ENCODE measurements at places on chromosomes 13 and 19. TPM values are rescaled to one million over a fixed set of nuclear protein-coding genes. Genes with fewer than 3 reads are reported as not detected.

Gene KLHL1
- not detected for total RNA-seq

Gene GAPDHS
- not detected for total RNA-seq

Gene BABAM1
- 64.0 TPM for total RNA-seq

GRCh38 chr19:928471-929202 is 2.8 kb downstream of the ARID3A start:
- no peak overlapping the region for H3K27ac ChIP-seq
- no peak for DNase-seq
- H3K36me3 ChIP-seq: peaks cover 8% of the 10 kb centered on the region
- H3K4me1 ChIP-seq: peaks cover 33% of the 10 kb centered on the region
- no peaks in the 10 kb centered on the region for H3K27me3 ChIP-seq

GRCh38 chr19:2309734-2310362 is 1.9 kb upstream of the LINGO3 start:
- H3K27me3 ChIP-seq: peaks cover 29% of the 10 kb centered on the region
- H3K4me1 ChIP-seq: no peaks in the 10 kb centered on the region
- no peaks in the 10 kb centered on the region for H3K36me3 ChIP-seq
- no peak overlapping the region for H3K27ac ChIP-seq
- DNase-seq: no peak
- H3K4me3 ChIP-seq: no peak overlapping the region

GRCh38 chr19:1218751-1219567 is 13.4 kb downstream of the STK11 start:
- no peak overlapping the region for H3K4me3 ChIP-seq
- peak overlapping the region; percentile 9 for H3K27ac ChIP-seq
- no peak for DNase-seq
- no peaks in the 10 kb centered on the region for H3K4me1 ChIP-seq

GRCh38 chr13:36369268-36370107 is 23.3 kb upstream of the SPART start:
- H3K36me3 ChIP-seq: no peaks in the 10 kb centered on the region
- no peak for DNase-seq
- no peaks in the 10 kb centered on the region for H3K27me3 ChIP-seq
- no peak overlapping the region for H3K27ac ChIP-seq

DNA sequence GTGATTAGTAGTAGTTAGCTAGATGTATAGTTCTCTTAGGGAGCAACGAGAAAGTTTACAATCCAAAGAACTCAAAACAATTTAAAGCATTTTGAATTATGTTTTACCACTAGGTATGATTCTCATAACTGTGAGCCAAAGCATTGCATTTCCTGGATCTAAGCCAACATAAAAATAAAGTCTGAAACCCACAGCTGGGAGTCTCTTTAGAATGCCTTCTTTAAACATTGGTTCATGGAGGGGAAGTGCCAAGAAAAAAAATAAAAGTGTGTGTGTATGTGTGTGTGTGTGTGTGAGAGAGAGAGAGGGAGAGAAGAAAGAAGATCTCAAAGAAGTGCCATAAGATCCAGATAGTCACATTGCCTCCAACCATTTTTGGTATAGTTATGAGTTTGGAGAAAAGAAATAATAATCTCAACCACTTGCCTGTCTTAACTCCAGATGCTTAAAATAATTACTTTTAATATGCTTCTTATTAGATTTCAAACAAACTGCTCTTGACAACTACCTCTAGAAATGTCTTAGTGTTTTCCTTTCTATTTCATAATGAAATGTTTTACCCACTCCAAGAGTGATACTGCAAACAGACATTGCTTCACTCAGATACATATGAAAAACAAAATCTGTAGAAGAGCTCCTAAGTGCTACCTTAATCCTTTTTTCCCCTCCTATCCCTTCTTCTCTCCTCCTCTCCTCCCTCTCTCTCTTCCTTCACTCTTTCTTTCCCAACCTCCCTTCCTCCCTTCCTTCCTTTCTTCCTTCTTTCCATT is 554.1 kb downstream of the KCTD12 start:
- no peak for DNase-seq
- H3K27me3 ChIP-seq: no peaks in the 10 kb centered on the region
- H3K4me1 ChIP-seq: no peaks in the 10 kb centered on the region
- no peak overlapping the region for H3K4me3 ChIP-seq
- no peaks in the 10 kb centered on the region for H3K36me3 ChIP-seq
- no peak overlapping the region for H3K27ac ChIP-seq

- peak overlapping the region; percentile 6 for H3K27ac ChIP-seq
- DNase-seq: no peak
- no peak overlapping the region for H3K4me3 ChIP-seq
- no peaks in the 10 kb centered on the region for H3K36me3 ChIP-seq
Observed at GRCh38 chr13:30340331-30341250, 33.2 kb upstream of the KATNAL1 start.

GRCh38 chr19:4916292-4917082 is 7.2 kb downstream of the UHRF1 start:
- H3K27me3 ChIP-seq: no peaks in the 10 kb centered on the region
- peak overlapping the region; percentile 44 for H3K4me3 ChIP-seq
- no peaks in the 10 kb centered on the region for H3K36me3 ChIP-seq

- H3K27ac ChIP-seq: no peak overlapping the region
- no peaks in the 10 kb centered on the region for H3K27me3 ChIP-seq
- DNase-seq: no peak
- H3K36me3 ChIP-seq: no peaks in the 10 kb centered on the region
- no peak overlapping the region for H3K4me3 ChIP-seq
Observed at GRCh38 chr13:59951011-59951410, 212.7 kb downstream of the DIAPH3 start.

- no peak for DNase-seq
- H3K4me3 ChIP-seq: no peak overlapping the region
- H3K27me3 ChIP-seq: no peaks in the 10 kb centered on the region
- H3K4me1 ChIP-seq: no peaks in the 10 kb centered on the region
Observed at GRCh38 chr13:44283600-44283999, 90.0 kb upstream of the SERP2 start.

- no peak for DNase-seq
- H3K36me3 ChIP-seq: no peaks in the 10 kb centered on the region
- no peak overlapping the region for H3K4me3 ChIP-seq
- no peaks in the 10 kb centered on the region for H3K4me1 ChIP-seq
- H3K27me3 ChIP-seq: no peaks in the 10 kb centered on the region
- no peak overlapping the region for H3K27ac ChIP-seq
Observed at GRCh38 chr13:65472336-65472735, 1757.8 kb downstream of the PCDH9 start.

DNA sequence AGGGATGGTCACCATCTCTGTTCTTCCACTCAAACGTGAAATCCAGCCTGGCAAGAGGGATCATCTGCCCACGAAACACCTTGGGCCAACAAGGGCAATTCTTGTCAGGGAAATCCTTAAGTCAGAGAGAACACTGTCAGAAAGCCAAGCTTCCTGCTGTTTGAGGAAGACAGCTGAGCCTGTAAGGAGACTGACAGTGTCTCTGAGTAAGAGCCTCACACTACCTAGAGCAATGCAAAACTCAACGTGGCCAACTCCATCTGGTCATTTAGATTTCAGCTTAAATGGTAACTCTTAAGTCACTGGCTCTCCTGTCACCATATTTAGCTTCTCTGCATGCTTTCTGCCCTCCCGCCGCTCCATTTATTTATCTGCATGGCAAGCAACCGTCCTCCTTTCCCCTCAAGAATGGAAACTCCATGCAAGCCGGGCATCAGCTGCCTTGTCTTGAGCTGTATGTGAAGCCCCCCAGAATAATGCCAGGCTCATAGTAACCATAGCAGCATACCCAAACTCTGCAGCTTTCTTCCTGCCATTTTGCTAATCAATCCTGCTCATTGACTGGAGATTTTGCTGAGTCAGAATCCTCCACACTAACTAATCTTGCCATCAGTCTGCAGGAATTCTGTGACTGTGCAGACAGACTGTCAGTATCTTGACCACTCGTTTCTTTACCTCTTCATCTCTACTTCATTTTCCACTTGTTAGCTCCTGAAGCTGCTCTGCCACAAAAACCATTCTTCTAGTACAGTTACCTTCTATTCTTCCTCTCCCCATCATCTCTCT is 159.8 kb downstream of the IRS2 start:
- H3K27ac ChIP-seq: no peak overlapping the region
- no peaks in the 10 kb centered on the region for H3K4me1 ChIP-seq
- no peaks in the 10 kb centered on the region for H3K36me3 ChIP-seq
- no peak overlapping the region for H3K4me3 ChIP-seq
- H3K27me3 ChIP-seq: no peaks in the 10 kb centered on the region

DNA sequence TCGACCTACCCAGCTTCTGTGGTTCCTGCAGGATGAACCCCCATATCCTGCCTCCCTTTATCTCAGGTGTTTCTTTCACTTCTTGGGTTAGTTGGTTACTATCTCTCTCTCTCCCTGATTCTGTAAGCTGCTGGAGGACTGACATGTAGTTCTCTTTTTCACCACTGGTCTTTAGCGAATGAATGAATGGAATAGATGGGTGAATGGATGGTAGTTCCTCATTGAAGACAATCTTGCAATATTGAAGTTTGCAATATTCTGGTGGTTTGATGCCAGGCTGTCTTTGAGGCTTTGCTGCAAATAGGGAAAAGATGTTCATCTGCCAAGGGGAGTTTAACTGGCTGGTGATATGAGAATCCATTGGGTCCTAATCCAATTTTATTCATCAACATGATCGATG is 120.2 kb downstream of the UBL3 start:
- no peak overlapping the region for H3K27ac ChIP-seq
- no peak for DNase-seq
- no peaks in the 10 kb centered on the region for H3K27me3 ChIP-seq
- no peak overlapping the region for H3K4me3 ChIP-seq
- no peaks in the 10 kb centered on the region for H3K36me3 ChIP-seq

- no peaks in the 10 kb centered on the region for H3K36me3 ChIP-seq
- no peak for DNase-seq
- H3K27me3 ChIP-seq: no peaks in the 10 kb centered on the region
- no peak overlapping the region for H3K27ac ChIP-seq
- no peaks in the 10 kb centered on the region for H3K4me1 ChIP-seq
Observed at GRCh38 chr19:10812902-10813404, 23.1 kb downstream of the TMED1 start.
